Progenitor cell of endocrine pancreas (in vitro differentiated cells): ENCODE measurements at places on chromosomes 7 and 10.

DNA sequence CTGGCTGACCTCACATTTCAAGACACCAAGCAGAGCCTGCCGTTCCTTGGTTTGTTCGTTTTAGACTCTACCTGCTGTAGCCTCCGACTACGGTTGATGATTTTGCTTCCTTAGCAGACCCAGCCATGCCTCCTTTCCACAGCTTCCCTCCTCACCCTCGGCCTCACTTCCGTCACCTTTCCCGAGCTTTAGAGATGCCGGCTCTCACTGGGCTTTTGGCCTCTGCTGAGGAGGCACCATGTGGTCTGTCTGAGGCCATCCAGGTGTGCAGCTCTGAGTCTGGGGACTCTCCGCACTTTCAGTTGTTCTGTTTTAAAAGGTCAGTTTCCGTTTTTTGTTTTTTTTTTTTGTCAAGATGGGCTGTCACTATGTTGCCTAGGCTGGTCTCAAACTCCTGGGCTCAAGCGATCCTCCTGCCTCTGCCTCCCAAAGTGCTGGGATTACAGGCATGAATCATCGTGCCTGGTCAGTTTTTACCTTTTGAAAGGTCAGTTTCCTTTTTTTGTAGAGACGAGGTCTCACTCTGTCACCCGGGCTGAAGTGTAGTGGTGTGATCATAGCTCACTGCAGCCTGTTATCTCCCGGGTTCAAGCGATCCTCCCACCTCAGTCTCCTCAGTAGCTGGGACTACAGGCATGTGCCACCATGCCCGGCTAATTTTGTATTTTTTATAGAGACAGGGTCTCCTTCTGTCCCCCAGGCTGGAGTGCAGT is 11.7 kb downstream of the ORAI2 start:
- H3K27me3 ChIP-seq: no peaks in the 10 kb centered on the region
- no peak for DNase-seq
- H3K27ac ChIP-seq: peak overlapping the region; percentile 23
- no peak overlapping the region for H3K4me3 ChIP-seq
- H3K36me3 ChIP-seq: peaks cover 4% of the 10 kb centered on the region
- H3K4me1 ChIP-seq: no peaks in the 10 kb centered on the region

DNA sequence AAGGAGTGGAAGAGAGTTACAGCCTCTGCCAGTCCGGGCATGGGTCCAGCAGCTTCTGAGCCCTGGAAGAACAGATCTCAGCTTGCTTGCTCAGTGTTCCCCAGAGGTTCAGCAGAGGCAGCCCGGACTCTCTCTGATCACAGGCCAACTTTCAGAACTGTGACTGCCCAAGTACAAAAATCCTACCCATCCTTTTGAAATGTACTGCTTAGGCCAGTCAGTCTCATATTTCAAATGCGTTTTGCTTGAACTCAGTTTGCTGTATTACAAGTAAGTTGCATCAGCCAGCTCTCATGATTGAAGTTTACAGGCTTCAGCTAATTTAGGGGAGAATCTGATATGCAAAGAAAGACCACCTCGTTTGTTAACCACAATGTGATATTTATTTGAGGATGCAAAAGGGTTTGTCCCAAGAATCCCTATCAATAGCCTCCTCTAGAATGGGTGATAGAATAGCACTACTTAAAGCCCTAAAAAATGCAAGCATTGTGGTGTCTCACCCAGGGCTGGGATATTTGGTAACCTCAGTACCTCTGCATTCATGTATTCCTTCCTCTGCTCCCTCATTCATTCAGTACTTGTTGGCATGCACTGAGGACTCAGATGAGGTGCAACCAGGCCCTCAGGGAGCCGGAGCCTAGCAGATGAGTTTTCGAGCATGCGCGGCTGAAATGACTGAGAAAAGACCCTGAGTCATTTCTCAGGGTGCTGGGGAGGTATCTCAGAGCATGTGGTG is 7.0 kb downstream of the AIMP2 start:
- H3K4me1 ChIP-seq: peaks cover 9% of the 10 kb centered on the region
- no peak overlapping the region for H3K27ac ChIP-seq
- H3K27me3 ChIP-seq: no peaks in the 10 kb centered on the region

DNA sequence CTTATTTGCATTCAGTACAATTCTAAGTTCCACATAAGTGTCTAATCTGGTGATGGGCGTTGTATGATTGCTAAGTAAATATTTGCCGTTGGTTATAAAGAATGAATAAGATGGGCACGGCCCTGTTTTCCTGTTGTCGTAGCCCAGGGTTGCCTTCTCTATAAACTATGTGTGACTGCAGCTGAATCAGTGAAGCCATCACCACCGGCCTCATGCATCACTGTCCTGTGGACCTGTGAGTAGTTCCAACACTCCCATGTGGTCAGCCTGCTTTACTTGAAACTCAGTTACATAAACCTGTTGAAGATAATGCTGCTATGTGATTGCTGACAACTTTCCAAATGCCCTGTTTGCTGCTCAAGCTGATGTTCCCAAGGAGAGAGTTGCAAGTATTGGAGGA is 21.6 kb upstream of the KLF6 start:
- peaks cover 61% of the 10 kb centered on the region for H3K4me1 ChIP-seq
- H3K36me3 ChIP-seq: no peaks in the 10 kb centered on the region
- no peak overlapping the region for H3K4me3 ChIP-seq

DNA sequence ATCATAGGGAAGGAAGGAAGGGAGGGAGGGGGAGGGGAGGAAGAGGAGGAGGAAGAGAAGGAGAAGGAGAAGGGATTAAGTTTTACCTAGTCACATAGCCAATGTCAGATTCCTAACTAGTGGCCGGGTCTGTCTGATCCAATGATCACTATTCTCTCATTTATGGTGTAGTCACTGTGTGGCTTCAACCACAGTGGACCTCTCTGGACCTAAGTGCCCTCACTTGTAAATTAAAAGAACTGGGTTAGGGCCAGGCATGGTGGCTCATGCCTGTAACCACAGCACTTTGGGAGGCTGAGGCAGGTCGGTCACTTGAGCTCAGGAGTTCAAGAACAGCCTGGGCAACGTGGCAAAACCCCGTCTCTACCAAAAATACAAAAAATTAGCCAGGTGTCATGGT is 6.6 kb upstream of the SERPINE1 start:
- no peaks in the 10 kb centered on the region for H3K36me3 ChIP-seq
- no peak for DNase-seq
- H3K4me3 ChIP-seq: no peak overlapping the region
- H3K27me3 ChIP-seq: peaks cover 8% of the 10 kb centered on the region
- peaks cover 13% of the 10 kb centered on the region for H3K4me1 ChIP-seq

DNA sequence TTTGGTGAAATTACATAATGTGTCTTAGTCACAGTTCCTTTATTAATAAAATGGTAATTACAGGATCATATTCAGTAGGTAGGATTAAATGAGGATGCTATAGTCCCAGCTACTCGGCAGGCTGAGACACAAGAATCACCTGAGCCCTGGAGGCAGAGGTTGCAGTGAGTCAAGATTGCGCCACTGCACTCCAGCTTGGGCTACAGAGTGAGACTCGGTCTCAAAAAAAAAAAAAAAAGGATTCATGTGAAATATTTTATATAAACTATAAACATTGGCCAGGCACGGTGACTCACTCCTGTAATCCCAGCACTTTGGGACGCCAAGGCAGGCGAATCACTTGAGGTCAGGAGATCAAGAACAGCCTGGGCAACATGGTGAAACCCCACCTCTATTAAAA is 197.9 kb downstream of the IMMP2L start:
- no peaks in the 10 kb centered on the region for H3K36me3 ChIP-seq
- no peak for DNase-seq
- H3K27me3 ChIP-seq: no peaks in the 10 kb centered on the region
- no peaks in the 10 kb centered on the region for H3K4me1 ChIP-seq
- no peak overlapping the region for H3K4me3 ChIP-seq

GRCh38 chr10:122565766-122566206 is 5.2 kb downstream of the DMBT1 start:
- H3K27me3 ChIP-seq: peaks cover 72% of the 10 kb centered on the region
- peaks cover 11% of the 10 kb centered on the region for H3K4me1 ChIP-seq
- H3K4me3 ChIP-seq: no peak overlapping the region
- no peaks in the 10 kb centered on the region for H3K36me3 ChIP-seq

DNA sequence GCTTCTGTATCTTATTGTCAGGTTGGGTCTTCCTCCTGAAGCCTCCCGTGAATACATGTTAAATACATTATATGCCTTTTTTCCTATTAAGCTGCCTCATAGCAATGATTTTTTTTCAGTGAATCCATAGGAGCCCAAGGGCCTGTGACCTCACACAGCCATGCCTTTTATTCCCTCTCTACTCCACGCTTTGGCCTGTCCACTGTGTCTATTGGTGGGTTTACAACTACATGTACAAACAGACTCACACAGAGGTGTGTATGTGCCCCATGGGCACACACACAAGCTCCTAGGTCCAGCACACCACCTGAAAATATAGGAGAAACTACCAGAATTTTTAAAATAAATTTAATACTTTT is 560.4 kb downstream of the IPMK start:
- no peaks in the 10 kb centered on the region for H3K4me1 ChIP-seq
- no peak overlapping the region for H3K4me3 ChIP-seq
- no peak overlapping the region for H3K27ac ChIP-seq
- H3K36me3 ChIP-seq: no peaks in the 10 kb centered on the region
- DNase-seq: no peak

- no peak overlapping the region for H3K4me3 ChIP-seq
- no peaks in the 10 kb centered on the region for H3K36me3 ChIP-seq
- H3K27me3 ChIP-seq: peaks cover 3% of the 10 kb centered on the region
- no peak overlapping the region for H3K27ac ChIP-seq
- DNase-seq: no peak
Measured at GRCh38 chr7:16970732-16971482, 89.1 kb upstream of the AGR3 start.

DNA sequence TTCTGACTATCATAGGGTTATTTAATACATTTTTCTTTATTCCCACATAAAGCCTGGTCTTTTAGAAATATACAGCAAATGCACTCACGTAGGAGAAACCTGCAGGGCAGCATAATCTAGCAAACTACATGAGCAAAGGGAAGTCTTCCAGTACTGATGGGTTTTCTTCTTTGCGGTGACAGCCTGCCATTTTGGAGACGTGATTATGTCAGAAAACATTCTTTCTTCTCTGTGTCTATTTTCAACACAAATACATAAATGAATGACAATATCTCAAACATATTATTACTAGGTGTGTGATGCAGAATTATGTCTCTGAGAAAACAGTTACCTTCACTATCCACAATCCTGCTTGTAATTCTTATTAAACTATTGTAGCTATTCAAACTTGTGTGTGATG is 425.0 kb downstream of the GPAM start:
- H3K27ac ChIP-seq: no peak overlapping the region
- peaks cover 24% of the 10 kb centered on the region for H3K27me3 ChIP-seq
- H3K4me1 ChIP-seq: no peaks in the 10 kb centered on the region

DNA sequence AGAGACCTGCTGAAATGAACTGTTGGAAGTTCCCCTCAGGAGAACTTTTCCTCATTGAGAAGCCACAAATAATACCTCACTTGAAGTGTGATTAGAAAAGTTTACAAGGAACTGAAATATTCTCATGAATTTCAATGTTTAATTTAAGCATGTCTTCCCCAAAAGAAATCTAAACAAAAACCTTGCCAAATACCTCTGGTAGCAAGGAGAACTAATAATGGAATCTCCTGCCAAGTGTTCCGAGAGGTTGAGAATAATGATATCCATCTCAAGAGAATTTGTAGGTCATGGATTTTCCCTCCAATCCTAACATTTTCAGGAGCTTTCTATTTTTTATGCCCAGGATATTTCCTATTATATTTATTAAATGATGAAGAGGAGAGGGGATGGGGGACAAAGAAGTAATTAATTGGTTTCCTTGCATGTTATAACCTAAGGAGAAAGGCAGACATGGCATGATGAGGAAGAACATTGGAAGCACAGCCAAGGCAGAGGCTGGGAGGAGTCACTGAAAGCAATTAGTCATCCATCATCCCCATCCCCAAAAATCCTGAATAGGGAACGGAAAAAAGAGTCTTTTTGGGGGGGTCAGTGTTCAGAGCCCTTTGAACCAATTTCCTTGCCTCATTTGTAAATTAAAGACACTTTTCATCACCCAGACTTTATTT is 93.6 kb upstream of the IL6 start:
- H3K4me3 ChIP-seq: no peak overlapping the region
- H3K27ac ChIP-seq: no peak overlapping the region
- H3K36me3 ChIP-seq: no peaks in the 10 kb centered on the region
- DNase-seq: no peak
- no peaks in the 10 kb centered on the region for H3K4me1 ChIP-seq
